ENCODE measurements at places on chromosomes 7 and 10.

GRCh38 chr7:91771921-91772815 lies 108.3 kb downstream of the MTERF1 start:
- no peak for DNase-seq

DNA sequence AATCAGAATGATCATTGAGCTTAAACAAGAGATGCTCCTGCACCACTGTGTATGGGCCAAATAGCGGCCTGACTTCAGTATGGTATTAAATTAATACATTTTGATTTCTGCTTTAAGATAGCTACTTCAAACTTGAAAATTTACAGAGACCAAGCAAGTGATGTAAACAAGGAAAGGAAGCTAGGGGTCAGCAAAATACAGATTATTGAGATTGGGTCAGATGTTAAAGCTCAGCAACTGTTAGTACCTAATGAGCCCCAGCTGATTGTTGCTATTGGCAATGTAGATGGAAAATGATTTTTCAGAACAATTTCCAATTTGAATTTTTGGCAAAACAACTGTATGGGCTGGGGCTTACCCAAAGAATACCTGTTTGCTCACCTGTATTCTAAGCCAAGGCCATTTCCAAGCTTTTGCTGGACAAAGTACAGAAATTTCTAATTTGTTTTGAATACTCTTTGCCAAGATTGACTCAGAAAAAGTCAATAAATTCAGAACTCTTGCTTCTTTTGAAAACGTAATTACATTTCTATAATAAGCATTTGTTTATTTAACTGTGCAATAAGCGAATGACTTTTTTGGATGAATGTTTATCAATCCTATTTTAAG lies 23.0 kb upstream of the DLD start:
- no peak for DNase-seq

GRCh38 chr10:67259319-67259929 lies 333.6 kb downstream of the LRRTM3 start:
- DNase-seq: no peak

DNA sequence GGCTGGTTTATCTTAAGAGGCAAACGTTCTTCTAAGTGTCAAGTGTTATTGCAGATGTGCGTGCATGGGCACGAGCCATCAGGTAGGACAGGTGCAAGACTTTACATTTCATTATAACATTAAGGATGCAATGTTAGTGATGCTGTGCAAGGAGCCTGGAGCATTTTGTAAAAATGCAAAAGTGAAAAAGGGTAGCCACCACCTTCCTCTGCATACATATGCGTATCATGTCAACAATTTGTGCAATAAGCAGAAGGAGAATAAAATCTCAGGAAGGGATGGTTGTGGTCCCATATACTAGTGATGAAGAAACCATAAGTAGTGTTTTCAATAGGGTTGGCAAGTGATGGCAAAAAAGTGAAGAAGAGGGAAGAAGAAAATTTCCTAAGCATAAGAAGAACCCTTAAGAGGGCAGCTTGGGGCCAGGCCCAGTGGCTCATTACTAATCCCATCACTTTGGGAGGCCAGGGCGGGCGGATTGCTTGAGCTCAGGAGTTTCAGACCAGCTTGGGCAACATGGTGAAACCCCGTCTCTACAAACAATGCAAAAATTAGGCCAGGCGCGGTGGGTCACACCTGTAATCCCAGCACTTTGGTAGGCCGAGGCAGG lies 7.5 kb downstream of the PIK3AP1 start:
- no peak for DNase-seq

GRCh38 chr10:132444877-132445351 lies 47.9 kb downstream of the PWWP2B start:
- no peak for DNase-seq

GRCh38 chr7:47291461-47292081 lies 290.3 kb downstream of the TNS3 start:
- DNase-seq: no peak

All from T-helper 1 cell (primary cell).